ENCODE measurements at places on chromosomes 7 and 10.

DNA sequence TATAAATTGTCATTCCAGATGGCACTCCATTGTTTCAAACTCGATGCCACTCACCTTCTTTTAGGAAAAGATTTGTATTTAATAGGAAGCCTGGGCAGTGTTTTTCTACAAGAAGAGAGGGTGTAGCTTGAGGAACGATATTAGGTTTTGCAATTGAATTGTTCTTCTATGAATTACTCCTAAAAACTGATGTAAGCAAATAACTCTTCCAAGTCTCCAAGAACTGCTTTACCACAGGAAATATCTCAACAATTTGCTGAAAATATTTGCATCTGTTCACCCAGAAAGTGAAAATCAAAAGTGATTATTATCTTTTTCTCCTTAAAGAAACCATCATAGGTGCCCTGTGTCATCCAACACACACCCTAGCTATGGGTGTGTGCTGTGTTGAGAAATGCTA, 261.3 kb upstream of the MEOX2 start:
- no peak for DNase-seq

GRCh38 chr7:98761225-98761624, 108.6 kb downstream of the TMEM130 start:
- no peak for DNase-seq

- peak; percentile 16 for DNase-seq
Observed at GRCh38 chr7:4931943-4932342, 27.0 kb downstream of the MMD2 start.

DNA sequence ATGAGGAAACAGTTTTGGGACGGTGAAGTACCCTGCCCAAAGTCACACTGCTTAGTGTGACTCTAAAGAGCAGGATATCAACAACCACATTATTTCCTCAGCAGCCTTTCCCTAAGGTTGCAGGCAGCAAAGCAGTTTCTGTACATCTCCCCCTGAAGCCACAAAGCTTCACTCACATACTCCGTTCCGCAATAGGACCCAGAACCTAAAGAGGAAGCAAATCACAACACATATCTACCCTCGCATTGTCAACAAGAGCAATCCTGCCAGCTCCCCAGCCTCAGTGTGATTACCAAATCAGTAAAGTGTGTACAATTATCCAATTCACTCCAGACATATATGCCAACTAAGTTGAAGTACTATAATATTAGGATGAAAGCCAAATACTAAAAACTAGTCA, 30.8 kb downstream of the VAX1 start:
- no peak for DNase-seq

DNA sequence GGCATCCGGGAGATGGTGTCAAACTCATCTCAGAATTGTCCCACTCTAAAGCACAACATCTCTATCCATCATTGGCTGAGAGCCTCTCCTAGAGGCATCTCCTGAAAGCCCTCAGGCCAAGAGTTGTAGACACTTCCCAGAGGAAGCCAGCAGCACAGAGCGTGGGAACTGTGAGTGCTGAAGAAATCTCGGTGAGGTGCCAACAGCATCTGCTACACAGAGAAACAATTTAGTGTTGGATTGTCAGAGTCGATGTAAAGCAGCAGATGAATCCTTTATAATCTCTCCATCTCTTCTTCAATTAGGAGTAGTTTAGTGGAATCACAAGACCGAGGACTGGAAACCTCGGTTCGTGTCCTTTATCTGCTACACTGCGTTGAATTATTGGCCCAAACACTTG, 172.2 kb downstream of the C7orf25 start:
- DNase-seq: no peak

GRCh38 chr7:5653661-5654060, 127.8 kb downstream of the RNF216 start:
- DNase-seq: no peak

DNA sequence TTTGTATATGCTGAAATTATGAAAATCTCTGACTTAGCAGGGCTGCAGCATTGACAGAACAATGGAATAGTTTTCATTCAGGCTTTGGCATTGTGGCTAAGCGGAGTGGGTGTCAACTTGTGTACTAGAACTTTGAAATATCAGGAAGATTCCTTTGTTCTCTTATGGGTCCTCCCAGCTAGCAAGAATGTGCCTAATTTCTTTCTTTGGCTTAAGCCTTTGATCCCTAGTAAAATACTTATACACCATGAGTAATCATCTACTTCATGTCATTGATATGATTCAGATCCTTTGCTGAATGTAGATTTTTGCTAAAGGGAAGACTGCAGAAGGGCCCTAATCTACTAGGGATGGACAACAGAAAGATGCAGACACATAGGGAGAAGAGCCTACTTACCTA, 6.2 kb downstream of the AVL9 start:
- no peak for DNase-seq

- no peak for DNase-seq
Observed at GRCh38 chr10:94428766-94429707, 26.7 kb downstream of the TBC1D12 start.

- no peak for DNase-seq
Observed at GRCh38 chr7:76165973-76166403, 35.7 kb upstream of the SRRM3 start.

DNA sequence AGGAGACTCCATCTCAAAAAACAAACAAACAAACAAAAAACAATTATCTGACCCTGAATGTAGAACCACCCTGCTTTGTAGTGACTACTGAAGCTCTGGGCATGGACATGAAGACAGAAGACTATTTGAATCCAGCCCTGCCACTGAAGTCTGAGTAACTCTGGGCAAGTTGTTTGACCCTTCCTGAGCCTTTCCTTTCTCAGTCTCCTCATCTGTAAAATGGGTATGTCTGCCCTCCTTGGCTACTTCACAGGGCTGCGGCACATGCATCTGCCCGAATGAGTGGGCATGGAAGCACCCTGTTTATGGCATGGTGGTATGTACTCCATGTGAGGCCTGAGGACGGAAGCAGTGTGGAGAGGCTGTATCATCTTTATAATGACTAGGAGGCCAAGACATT, 22.2 kb upstream of the MALSU1 start:
- no peak for DNase-seq

GRCh38 chr10:36621346-36621745, 504.1 kb upstream of the ANKRD30A start:
- no peak for DNase-seq

GRCh38 chr10:93299195-93299594, 182.9 kb downstream of the MYOF start:
- no peak for DNase-seq

DNA sequence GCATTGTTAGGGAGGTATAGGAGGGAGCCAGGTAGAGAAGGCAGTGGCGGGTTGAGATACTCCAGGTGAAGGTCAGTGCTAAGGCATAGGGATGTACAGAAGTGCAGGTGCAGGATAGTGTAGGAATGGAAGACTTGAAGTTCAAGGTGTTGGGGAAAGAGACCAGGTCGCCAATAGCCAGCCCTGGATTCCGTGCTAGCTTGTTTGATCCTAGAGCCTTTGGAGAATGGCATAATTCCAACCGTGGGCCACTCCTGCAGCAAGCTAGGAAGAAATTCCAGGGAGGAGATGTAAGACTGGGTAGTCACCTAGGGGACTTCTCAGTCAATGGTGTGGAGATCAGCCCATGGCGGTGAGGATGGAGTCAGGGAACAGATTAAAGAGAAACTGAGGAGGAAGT, 272.7 kb downstream of the RPS24 start:
- DNase-seq: no peak

GRCh38 chr7:85897967-85898366, 711.1 kb upstream of the SEMA3D start:
- DNase-seq: no peak

All from SW 1271 (cell line).